ENCODE measurements at places on chromosomes 6 and 20.

DNA sequence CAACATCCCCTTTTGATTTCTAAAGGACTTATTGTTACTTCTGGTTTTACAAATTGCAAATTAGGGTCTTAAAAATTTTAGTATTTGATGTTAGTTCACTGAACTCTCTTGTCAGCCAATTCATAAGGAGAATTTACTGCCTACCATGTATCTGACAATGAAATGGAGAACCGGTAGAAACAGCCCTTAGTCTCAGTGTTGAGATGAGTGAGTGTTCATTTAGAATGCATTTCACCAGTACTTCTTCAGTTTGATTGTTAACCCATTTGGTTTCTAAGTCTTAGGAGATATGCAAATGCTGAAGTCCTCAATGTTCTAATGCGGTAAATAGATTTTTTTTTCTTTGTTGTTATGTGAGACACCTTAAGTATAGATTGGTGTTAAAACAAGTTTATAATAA lies 616.3 kb upstream of the FLRT3 start:
- DNase-seq, result no peak

DNA sequence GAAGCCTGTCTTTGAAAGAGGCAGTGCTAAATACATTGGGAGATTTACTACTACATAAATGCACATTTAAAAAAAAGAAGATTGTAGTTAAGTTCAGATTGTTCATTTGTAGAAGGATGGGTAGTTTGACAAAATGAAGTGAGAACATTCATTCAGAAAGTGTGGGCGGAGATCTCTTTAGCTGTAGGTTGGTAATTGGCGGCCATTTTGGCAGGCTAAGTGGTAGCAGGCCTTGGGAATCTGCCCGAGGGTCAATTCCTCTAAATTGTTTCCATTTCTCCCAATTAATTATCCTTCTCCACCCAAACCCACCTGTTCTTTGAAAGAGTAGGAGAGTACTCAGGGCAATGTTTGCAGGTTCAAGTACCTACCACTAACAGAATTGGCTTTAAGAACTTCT lies 17.9 kb downstream of the SOX4 start:
- no peak for DNase-seq

DNA sequence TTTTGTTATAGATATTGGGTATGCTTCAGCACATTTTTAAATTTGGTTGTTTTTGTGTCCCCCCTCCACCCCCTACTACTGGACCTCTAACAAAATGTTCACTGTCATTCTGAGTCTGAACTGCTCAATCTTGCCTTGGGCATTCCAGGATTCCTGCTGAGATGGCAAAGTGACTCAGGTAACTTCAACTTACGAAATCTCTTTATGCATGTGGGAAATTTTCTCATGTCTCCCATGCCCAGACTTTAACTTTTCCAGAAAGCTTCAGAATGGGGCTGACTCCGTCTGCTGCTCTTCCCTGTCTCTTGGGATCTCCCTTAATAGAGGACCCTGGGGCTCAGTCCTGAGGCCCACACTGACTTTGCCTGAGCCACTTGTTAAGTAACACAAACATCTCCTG lies 14.0 kb downstream of the CYP39A1 start:
- DNase-seq, result no peak

DNA sequence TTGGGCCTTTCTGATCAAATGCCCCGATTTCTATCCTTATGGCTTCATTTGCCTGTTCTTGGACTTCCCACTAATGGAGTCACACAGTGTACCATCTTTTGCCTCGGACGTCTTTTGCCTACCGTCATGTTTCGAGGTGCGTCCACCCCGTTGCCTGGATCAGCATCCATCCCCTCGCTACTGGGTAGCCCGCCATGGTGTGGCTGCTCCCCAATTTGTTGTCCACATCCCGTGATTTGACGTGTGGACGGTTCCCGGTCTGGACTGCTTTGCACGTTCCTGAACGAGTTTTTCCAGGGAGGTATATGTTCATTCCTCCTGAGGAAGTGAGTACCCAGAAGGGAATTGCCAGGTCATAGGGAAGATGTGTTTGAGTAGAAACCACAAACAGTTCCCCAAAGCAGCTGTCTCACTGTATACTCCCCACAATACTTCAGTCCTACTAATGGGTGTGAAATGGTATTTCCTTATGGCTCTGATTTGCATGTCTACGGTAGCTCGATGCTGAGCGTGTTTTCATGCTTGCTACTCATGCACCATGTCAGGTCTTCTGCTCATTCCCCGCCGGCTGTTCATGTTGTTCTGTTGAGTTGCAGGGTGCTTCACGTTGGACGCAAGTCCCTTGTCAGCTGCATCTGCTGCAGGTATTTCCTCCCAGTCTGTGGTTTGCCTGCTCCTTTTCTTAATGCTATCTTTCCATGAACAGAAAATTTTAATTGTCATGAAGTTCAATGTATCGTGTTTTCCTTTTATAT lies 86.8 kb upstream of the AFDN start:
- DNase-seq, result no peak

DNA sequence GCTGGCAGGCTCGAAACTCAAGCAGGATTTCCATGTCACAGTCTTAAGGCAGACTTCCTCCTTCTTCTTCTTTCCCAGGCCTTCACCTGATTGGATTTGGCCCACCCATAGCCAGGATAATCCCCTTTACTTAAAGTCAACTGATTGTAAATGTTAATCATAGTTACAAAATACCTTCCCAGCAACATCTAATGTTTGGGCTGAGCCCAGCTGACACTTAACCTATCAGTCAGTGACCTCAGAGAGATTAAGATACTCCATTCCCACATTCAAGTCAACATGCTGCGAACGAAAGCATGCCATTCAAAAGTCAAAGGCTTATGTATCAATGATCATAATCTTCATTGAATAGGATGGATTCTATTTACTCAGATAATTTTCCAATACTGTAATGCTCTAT lies 16.0 kb downstream of the MAP7 start:
- DNase-seq, result no peak

GRCh38 chr20:24422091-24422760 lies 47.2 kb upstream of the SYNDIG1 start:
- no peak for DNase-seq

DNA sequence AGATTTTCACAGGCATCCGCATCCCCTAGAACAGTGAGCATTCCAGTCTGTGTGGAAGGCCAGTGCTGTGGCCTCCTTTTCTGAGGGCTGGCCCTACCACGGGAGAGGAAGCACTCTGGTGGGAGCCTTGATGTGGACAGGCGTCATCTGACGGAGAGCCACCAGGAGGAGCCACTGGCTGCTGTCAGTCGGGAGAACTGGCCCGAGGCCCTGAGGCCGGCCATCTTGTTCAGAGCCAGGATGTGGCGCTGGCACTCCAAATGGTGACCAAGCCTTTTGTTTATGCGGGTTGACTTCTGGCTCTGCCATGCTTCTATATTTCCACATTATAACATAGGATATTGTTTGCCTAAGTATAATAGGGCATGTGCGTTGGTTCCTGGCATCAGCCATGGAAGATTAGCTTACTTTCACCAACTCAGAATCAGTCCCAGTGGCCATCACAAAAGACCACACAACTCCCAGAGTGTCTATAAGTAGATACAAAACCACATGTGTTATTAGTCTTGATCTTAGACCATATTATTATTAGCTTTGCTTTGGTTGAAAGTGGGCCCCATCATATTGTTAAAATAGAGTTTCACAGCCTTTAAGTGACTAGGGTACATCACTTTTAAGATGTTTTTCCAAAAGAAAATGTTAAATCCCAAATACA lies 273.9 kb upstream of the TAB2 start:
- no peak for DNase-seq

DNA sequence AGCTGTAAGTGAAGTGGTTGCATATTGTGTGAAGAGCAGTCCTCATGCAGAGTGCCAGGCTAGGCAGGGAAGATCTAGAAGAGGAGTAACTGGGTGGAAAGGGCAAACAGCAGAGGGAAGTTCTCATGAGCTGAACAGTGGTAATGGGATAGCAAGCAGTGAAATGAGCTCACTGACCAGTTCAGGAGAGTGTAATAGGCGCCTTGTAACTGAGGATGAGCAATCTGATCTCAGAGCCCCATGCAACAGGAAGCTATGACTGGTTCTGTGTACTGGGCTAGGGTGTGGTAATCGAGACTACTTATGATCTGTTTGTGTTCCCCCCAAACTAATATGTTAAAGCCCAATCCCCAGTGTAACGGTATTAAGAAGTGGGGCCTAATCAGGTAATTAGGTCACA lies 98.6 kb downstream of the RFX6 start:
- DNase-seq, result no peak

DNA sequence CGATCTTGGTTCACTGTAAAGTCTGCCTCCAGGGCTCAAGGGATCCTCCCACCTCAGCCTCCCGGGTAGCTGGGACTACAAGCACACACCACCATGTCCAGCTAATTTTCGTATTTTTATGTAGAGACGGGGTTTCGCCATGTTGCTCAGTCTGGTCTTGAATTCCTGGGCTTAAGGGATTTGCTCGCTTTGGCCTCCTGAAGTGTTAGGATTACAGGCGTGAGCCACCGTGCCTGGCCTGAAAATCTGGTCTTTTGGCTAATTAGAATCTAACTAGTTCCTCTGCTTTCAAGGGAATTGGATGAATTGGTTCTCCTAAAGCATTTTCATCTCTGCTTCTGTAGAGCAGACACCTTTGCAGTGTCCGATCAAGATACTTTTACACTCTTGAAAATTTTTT lies 51.3 kb downstream of the NCOA3 start:
- DNase-seq, result no peak

- DNase-seq, result peak; percentile 40
These were observed 10.0 kb downstream of the SLCO4A1 start for GRCh38 chr20:62652041-62652893.

DNA sequence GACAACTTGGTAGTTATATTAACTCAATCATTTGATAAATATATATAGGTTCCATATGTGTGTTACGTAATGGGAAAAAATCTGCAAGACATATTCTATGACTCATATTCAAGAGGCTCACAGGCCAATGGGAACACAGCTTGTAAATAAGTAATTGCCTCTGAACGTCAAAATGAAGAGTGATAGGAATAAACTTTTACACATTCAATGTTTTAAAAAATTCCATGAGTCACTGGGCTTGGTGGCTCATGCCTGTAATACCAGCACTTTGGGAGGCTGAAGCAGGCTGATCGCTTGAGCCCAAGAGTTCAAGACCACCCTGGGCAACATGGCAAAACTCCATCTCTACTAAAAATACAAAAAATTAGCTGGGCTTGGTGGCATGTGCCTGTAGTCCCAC lies 209.4 kb upstream of the MCHR2 start:
- DNase-seq, result no peak

GRCh38 chr20:13432126-13432525 lies 206.6 kb downstream of the TASP1 start:
- DNase-seq, result no peak

DNA sequence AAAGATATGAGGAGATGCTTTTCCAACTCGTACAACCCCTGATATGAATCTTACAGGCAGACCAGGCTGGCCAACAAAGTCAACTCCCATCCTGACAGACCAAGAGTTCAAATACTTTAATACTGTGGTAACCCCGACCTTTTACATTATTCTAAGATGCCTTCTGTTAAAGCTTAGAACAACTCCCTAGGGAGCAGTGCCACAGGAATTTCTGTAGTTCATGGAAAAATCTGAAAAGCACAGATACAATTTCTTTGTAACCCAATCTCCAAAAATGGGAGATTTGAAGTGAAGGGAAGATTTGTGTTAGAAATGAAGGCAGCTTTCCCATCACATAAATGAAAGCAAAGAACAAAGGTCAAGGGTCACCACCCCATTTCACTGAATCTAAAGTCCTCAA lies 151.3 kb upstream of the BEND6 start:
- DNase-seq, result no peak

DNA sequence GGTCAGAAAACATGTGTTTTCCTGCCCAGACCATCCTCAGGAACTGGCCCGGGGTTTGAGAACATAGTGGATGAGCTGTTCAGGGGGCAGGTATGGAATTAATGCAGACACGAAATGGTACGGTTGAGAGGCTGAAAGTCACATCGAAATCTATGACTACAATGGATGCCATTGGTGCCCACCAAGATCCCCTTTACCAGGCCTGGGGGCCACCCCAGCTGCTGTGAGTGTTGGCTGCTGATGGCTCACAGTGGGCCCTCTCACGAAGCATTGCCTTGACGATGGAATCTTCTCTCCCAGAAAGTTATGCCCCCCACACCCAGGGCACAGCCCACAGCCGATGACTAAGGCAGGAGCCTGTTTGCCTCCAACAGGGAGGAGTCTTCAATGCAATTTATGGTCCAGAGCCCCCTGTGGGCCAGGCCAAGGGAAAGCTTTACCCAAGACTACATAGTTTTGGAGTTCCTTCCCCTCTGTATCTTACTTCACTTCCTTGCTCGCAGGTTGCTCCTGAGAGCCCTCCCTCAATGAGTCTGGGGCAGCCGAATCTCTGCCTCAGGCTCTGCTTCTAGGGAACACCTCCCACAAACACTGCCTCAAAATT lies 92.6 kb downstream of the BFSP1 start:
- no peak for DNase-seq

GRCh38 chr6:170173335-170173881 lies 117.5 kb downstream of the DLL1 start:
- DNase-seq, result no peak

GRCh38 chr20:19779634-19780033 lies 21.6 kb downstream of the RIN2 start:
- DNase-seq, result no peak

GRCh38 chr20:31555203-31555775 lies 41.0 kb downstream of the HM13 start:
- DNase-seq, result no peak

DNA sequence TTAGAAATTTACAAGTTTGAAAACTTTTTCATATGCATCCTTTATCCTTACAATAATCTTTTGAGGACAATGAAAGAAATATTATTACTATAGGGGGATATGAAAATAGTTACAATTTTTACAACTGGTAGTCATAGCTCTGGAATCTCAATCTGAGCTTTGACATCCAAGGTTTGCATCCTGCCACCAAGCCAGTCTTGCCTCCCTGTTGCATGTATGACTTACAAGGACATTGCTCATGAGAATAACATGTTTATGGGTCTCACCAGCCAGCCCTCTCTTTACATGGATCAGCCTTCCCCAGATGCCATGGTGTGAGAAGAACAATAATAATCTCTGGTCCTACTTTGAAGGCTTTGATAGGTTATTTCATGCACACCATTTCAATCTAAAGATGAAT lies 67.5 kb downstream of the THEMIS start:
- DNase-seq, result no peak

DNA sequence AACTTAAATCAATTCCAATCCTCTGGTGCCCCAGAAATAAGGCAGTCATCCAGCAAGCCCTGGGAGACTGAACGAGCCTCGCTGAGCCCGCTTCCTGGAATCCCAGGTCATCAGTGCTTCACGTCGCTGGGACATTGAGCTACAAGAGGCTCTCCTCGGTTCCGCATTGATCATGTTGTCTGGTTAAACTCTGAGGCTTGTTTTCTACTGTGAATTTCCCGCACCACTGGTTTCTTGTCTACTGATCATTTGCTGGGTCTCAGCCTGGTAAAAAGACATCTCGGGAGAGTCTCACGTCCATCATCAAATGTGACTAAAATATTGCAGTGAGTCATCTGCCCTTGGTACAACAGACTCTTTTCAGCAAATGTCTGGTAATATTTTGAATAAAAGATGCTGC lies 569.2 kb downstream of the QKI start:
- no peak for DNase-seq

- DNase-seq, result no peak
These were observed 2.6 kb upstream of the MRGBP start for GRCh38 chr20:62793757-62794006.
